Sigmoid colon (tissue), 7 donors: ENCODE measurements at places on chromosomes 5 and 9.

DNA sequence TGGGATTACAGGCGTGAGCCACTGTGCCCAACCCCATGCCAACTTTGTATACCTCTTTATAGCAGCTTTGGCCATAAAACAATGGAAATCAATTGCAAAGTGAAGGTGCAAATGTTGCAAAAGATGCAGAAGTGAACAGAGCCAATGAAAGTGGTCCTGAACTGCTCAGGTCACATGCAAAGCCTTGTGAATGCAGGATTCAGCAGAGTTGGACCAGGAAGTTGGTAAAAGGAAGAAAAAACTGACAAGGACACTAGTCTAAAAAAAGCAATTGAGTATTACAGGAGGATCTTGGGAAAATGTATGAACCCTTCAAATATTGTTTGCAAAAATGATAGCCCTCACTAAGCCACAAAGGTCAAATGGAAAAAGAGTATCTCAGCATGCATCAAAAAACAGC, 4.5 kb upstream of the MAP3K1 start:
- no peaks in the 10 kb centered on the region for H3K4me1 ChIP-seq
- DNase-seq = no peak
- no peak overlapping the region for H3K27ac ChIP-seq
- no peak overlapping the region for H3K4me3 ChIP-seq
- no peaks in the 10 kb centered on the region for H3K27me3 ChIP-seq

- no peak overlapping the region for H3K4me3 ChIP-seq
- no peaks in the 10 kb centered on the region for H3K36me3 ChIP-seq
Measured at GRCh38 chr9:98612061-98612752, 96.5 kb downstream of the GABBR2 start.

DNA sequence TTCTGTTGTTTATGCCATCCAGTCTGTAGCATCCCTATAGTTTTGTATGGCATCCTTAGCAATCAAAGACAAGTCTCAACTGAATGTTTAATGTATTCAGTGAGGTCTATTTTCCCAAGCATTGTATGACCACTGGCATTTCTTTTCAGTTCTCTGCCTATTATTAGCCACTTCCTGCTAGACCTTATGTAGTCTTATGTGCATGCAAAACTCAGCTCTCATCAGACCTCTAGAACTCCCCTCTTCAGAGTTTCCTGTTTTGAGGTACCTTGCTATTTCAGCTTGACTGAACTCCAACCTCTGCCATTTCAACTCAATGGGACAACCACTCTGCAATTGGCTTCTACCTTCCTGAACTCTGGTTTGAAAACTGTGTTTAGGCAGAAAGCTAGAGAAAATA, 113.2 kb downstream of the SLC25A46 start:
- H3K4me3 ChIP-seq = no peak overlapping the region
- no peak for DNase-seq

DNA sequence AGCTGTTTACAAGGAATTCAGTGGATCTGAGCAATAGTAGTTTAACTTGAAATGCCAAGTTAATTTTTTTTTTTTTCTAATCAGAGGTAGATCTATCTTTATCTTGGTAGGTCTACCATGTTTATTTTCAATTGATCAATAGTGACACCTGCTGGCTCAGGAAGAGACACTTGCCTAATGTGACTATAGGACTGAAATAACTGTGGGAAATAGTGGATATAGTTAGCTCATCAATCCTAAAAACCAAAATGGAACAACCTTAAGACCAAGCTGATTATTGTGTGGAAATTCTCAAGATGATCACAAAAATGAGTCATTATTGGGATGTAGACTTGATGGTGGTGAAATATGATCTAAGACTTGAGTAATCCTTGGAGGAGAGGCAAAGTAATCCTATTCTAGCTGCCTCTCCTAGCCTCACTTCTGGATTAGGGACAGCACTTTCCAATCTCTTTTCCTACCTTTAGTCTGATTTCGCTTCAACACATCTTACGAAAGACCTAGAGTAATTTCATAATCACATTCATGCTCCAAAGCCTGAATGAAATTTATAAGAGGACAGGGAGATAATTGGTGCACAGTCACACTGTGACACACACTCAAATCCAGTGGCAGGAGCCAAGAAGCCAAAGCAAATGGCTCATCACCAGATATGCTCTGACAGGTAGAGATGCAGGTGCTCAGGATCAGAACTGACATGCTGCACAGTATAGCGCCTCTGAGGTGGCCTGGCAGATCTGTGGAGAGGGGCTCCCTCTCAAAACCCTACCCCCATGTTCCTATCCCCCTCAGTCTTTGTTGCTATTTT, 156.3 kb downstream of the HMHB1 start:
- H3K36me3 ChIP-seq = no peaks in the 10 kb centered on the region
- no peaks in the 10 kb centered on the region for H3K4me1 ChIP-seq
- DNase-seq = no peak

- H3K27ac ChIP-seq = peak overlapping the region; percentile 94
- H3K36me3 ChIP-seq = no peaks in the 10 kb centered on the region
- H3K4me1 ChIP-seq = peaks cover 43% of the 10 kb centered on the region
- no peak for DNase-seq
Measured at GRCh38 chr9:122159925-122160246, 178 bp downstream of the MORN5 start.

DNA sequence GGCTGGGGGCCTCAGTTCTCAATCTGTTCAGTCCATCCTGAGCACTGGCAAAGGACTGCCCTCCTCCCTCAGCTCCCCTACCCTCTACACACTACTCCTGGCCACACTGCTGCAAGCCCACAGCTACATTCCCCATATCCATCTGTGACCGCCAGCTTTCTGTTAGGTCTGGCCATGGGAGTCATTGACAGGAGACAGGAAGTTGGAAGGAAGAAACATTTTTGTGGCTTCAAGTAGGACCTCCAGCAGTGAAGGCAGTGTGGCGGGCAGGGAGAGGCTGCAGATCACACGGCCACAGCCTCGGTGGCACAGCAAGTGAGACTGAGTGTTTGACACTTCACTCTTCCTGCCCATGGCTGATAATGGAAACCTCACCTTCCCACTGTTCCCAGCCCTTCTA, 55.9 kb downstream of the SECISBP2 start:
- no peaks in the 10 kb centered on the region for H3K36me3 ChIP-seq
- H3K4me3 ChIP-seq = no peak overlapping the region
- H3K27me3 ChIP-seq = no peaks in the 10 kb centered on the region

GRCh38 chr9:2465921-2466460, 155.6 kb upstream of the VLDLR start:
- no peaks in the 10 kb centered on the region for H3K4me1 ChIP-seq
- H3K36me3 ChIP-seq = no peaks in the 10 kb centered on the region
- H3K27ac ChIP-seq = no peak overlapping the region
- H3K27me3 ChIP-seq = no peaks in the 10 kb centered on the region

- H3K27me3 ChIP-seq = no peaks in the 10 kb centered on the region
- H3K4me1 ChIP-seq = no peaks in the 10 kb centered on the region
- no peak for DNase-seq
- H3K36me3 ChIP-seq = no peaks in the 10 kb centered on the region
Measured at GRCh38 chr9:117926031-117926658, 221.9 kb downstream of the TLR4 start.

- no peak overlapping the region for H3K4me3 ChIP-seq
- no peak for DNase-seq
- H3K36me3 ChIP-seq = no peaks in the 10 kb centered on the region
- H3K27me3 ChIP-seq = no peaks in the 10 kb centered on the region
- H3K4me1 ChIP-seq = peaks cover 16% of the 10 kb centered on the region
Measured at GRCh38 chr5:36689225-36689624, 82.8 kb downstream of the SLC1A3 start.

DNA sequence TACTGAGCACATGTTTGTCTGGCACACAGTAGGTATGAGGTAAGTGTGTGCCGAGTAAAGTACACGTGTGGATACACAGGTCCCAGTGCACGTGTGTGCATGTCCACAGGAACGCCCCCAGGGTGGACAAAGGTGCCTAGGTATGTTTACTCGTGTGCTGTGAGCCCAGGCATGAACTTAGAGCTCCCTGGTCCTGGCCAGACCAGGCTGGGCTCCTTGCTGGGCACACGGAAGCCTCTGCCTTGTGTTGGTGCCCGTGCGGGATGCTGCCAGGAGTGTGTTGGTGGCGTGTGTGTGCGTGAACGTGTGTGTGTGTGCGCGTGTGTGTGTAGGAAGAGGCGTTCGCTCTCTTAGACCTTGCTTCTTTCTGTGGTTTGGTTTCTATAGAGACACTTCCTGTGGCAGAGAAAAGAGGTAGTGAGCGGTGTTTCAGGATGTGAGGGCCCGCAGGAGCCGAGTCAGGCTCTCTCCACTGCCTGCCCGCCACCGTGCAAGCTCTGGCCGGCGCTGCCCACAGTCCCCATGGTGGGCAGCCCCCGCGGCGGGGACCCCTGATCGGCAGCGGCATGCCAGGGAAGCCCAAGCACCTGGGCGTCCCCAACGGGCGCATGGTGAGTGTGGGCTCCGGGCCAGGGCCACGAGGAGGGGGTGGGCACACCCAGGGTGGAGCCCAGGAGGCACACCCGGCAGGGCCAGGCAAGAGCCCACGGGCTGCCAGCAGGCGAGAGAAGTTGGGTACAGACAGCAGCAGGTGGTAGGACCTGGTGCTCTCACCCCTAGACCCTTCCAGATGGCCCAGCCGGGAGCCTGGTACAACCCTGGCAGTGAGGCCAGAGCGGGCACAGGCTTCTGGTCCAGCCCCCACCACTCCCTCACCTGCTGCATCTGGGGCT, at the start of gene RGS14:
TSS of gene RGS14 (plus strand) at position 466 of the 893 bp plus-strand sequence. CDS start at position 567, 101 bp downstream.
- H3K4me3 ChIP-seq = peak within 1 kb of the TSS; percentile 41
- H3K36me3 ChIP-seq = no peaks in the 10 kb centered on the region
- peaks cover 12% of the 10 kb centered on the region for H3K27me3 ChIP-seq
- no peak within 1 kb of the TSS for H3K27ac ChIP-seq
- peaks cover 2% of the 10 kb centered on the region for H3K4me1 ChIP-seq

GRCh38 chr9:99112750-99113413, 8.0 kb downstream of the TGFBR1 start:
- peaks cover 85% of the 10 kb centered on the region for H3K4me1 ChIP-seq
- H3K27ac ChIP-seq = no peak overlapping the region
- no peak overlapping the region for H3K4me3 ChIP-seq
- DNase-seq = no peak

- H3K27me3 ChIP-seq = no peaks in the 10 kb centered on the region
- H3K4me1 ChIP-seq = peaks cover 18% of the 10 kb centered on the region
- peak overlapping the region; percentile 45 for H3K27ac ChIP-seq
- H3K4me3 ChIP-seq = no peak overlapping the region
Measured at GRCh38 chr9:89961616-89962341, 357.0 kb downstream of the GADD45G start.

DNA sequence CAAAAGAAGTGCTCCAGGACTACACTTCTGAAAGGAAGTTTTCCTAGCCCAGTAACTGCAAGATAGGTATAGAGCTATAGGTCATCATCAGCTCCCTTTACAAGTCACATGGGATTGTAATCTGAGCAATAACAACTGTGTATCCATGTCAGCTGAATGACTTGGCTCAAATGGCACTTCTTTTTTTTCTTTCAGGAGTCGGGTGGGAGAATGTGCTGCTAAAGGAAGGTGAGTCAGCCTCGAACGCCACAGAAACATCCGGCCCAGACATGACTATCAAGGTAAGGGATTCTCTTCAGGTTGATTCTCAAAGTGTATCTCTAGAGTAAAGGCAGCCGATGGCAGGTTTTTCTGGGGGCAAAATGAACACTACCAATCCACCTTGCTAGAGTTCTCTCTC, 192.2 kb downstream of the C9orf152 start:
- no peaks in the 10 kb centered on the region for H3K36me3 ChIP-seq
- H3K4me1 ChIP-seq = no peaks in the 10 kb centered on the region
- no peak for DNase-seq
- no peaks in the 10 kb centered on the region for H3K27me3 ChIP-seq

- DNase-seq = no peak
- H3K4me3 ChIP-seq = no peak overlapping the region
- no peaks in the 10 kb centered on the region for H3K36me3 ChIP-seq
- no peaks in the 10 kb centered on the region for H3K27me3 ChIP-seq
Measured at GRCh38 chr9:110620726-110621125, 41.2 kb upstream of the SVEP1 start.

- H3K4me1 ChIP-seq = peaks cover 19% of the 10 kb centered on the region
- peak overlapping the region; percentile 22 for H3K27ac ChIP-seq
- H3K4me3 ChIP-seq = no peak overlapping the region
- no peaks in the 10 kb centered on the region for H3K36me3 ChIP-seq
Measured at GRCh38 chr5:80238778-80239679, 16.8 kb downstream of the SERINC5 start.

- no peaks in the 10 kb centered on the region for H3K4me1 ChIP-seq
- DNase-seq = peak; percentile 78
- H3K27me3 ChIP-seq = no peaks in the 10 kb centered on the region
- H3K27ac ChIP-seq = peak overlapping the region; percentile 96
- no peaks in the 10 kb centered on the region for H3K36me3 ChIP-seq
Measured at GRCh38 chr5:128084228-128085167, 932 bp downstream of the SLC12A2 start.

- peaks cover 24% of the 10 kb centered on the region for H3K4me1 ChIP-seq
- no peaks in the 10 kb centered on the region for H3K36me3 ChIP-seq
- no peak overlapping the region for H3K4me3 ChIP-seq
- H3K27me3 ChIP-seq = no peaks in the 10 kb centered on the region
Measured at GRCh38 chr9:36489453-36489852, 83.2 kb upstream of the MELK start.

DNA sequence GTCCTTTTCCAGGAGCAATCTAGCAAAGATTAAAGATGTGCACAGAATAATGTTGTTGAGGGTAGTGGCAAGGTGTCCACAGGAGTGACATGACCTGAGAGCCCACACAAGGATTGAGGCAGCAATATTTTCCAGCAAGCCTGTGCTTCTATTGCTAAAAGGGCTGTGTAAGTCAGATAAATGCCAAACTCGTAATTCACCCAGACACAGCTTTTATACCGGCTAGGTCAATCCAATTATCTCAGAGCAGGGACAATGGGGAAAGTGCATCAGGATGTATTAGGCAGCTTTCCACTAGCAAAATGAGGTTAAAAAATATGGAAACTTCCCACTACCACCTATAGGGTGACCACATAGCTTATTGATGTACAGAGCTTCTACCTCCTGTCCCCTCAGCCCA, 34.8 kb upstream of the RAB3C start:
- no peaks in the 10 kb centered on the region for H3K27me3 ChIP-seq
- no peaks in the 10 kb centered on the region for H3K4me1 ChIP-seq
- H3K4me3 ChIP-seq = no peak overlapping the region
- H3K27ac ChIP-seq = no peak overlapping the region
- no peaks in the 10 kb centered on the region for H3K36me3 ChIP-seq

DNA sequence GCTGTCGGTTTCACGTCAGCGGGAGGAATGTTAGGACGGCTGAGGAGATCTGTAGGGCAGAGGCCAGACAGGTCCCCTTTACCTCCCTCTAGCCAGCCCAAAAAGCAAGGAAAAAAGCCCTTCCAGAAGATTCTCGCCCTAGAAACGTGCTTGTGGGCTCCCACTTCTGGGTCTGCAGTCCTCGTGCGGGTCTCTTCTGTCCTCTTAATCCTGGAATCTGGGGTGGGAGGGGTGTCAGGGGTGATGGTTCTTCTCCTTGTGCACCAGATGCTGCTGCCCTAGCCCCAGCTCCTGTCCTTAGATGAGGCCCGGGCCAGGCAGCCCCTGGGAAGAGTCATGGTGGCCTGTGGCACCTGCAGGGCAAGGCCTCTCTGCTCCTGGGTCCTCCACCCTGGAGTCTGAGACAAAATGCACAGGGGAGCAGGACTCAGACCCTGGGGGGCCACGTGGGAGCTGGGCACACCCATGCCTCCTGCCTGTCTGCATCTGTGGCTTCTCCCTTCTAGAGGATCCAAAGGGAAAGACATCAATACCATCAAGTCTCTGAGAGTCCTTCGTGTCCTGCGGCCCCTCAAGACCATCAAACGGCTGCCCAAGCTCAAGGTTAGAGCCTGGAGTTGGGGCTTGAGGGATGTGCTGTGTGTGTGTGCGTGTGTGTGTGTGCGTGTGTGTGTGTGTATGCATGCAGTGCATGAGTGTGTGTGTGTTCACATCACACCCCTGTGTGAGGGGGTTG, 174.2 kb downstream of the CACNA1B start:
- peak; percentile 41 for DNase-seq
- H3K4me1 ChIP-seq = no peaks in the 10 kb centered on the region
- H3K36me3 ChIP-seq = no peaks in the 10 kb centered on the region
- no peak overlapping the region for H3K27ac ChIP-seq
